ENCODE measurements at places on chromosomes 3 and 15. TPM values are rescaled to one million over a fixed set of nuclear protein-coding genes. Genes with fewer than 3 reads are reported as not detected.

IL17RB gene
- total RNA-seq = 2.8 TPM

VPS33B gene
- 7.3 TPM for total RNA-seq

CATSPER2 gene
- total RNA-seq = 1.8 TPM

PAQR5 gene
- 0.28 TPM for total RNA-seq

FOXB1 gene
- not detected for total RNA-seq

SCN5A gene
- 3.2 TPM for total RNA-seq

TM2D3 gene
- 30.2 TPM for total RNA-seq
